ENCODE measurements at places on chromosomes 11 and 22.

- DNase-seq = no peak
These were observed 21.3 kb upstream of the NCF4 start for GRCh38 chr22:36839356-36840073.

DNA sequence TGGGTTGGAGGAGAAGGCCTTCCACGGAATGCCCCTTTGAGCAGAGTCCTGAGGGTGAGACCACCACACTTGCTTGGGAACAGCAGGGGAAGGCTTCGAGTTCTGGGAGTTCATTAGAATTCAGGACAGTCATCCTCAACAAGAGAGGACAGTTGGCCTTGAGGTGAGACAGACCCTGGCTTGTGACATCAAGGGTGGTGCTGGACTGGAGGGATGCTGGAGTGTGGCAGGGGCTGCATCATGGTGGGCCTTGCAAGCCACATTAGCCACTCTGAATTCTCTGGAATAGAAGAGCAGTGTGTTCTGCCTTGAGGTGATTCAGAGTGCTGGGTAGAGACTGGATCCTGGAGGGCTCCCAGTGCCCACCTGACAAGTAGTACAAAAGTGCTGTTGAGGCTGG, 26.3 kb downstream of the APLP2 start:
- no peak for DNase-seq

DNA sequence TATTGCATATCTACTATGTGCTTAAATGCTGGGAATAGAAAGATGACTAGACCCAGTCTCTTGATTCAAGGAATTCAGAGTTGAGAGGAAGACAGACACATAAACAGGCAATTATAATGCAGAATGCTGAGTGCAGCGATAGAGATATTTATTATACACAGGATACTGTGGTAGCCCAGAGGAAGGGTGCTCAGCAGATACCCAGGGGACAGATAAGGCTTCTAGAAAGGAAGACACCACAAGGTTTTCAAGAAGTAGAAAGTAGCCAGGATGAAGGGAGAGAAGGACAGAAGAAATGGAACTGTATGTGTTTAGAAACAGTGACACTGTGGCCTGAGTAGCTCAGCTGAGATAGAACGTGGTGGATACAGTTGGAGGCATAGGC, 79.4 kb upstream of the NNMT start:
- DNase-seq = no peak

GRCh38 chr11:38169286-38169685, 1571.2 kb upstream of the RAG2 start:
- no peak for DNase-seq

- DNase-seq = no peak
These were observed 48.0 kb downstream of the ENTHD1 start for GRCh38 chr22:39845529-39845928.

Measured in activated naive CD4-positive, alpha-beta T cell treated with Interleukin-2 at 50 U/mL for 16 hours (primary cell).